Glomerular endothelial cell (primary cell): ENCODE measurements at places on chromosomes 1 and 21. TPM values are rescaled to one million over a fixed set of nuclear protein-coding genes. Genes with fewer than 3 reads are reported as not detected.

The GIPC2 gene
- total RNA-seq: 0.15 and 2.0 TPM in 2 replicates

The KCNC4 gene
- total RNA-seq: 6.0 and 12.0 TPM in 2 replicates

The SLC44A5 gene
- 1.7 and 6.5 TPM in 2 replicates for total RNA-seq

The RGS18 gene
- total RNA-seq: not detected in 2 replicates

The HTR6 gene
- total RNA-seq: not detected in 2 replicates

The S100A4 gene
- 7.1 and 17.2 TPM in 2 replicates for total RNA-seq

The UBL4B gene
- not detected in 2 replicates for total RNA-seq

The SMG7 gene
- total RNA-seq: 46.7 and 60.5 TPM in 2 replicates

The PTPN22 gene
- total RNA-seq: 1.1 and 2.3 TPM in 2 replicates

The S1PR1 gene
- 260 and 279 TPM in 2 replicates for total RNA-seq

The SAMD11 gene
- 2.0 TPM in 1 of 2 replicates, not detected in the other for total RNA-seq

The E2F2 gene
- total RNA-seq: 0.10 and 0.82 TPM in 2 replicates

The HUNK gene
- 0.10 TPM in 1 of 2 replicates, not detected in the other for total RNA-seq

The THEM5 gene
- total RNA-seq: not detected in 2 replicates

The CLIC6 gene
- 0.15 TPM in 1 of 2 replicates, not detected in the other for total RNA-seq

The TMEM125 gene
- total RNA-seq: not detected in 2 replicates

The TAS1R2 gene
- total RNA-seq: not detected in 2 replicates

The OR2L13 gene
- not detected in 2 replicates for total RNA-seq

The LRRC7 gene
- total RNA-seq: 0.06 TPM in 1 of 2 replicates, not detected in the other

The CASQ2 gene
- total RNA-seq: not detected in 2 replicates

The LINGO4 gene
- total RNA-seq: not detected in 2 replicates

The KCNJ10 gene
- total RNA-seq: not detected in 2 replicates

The KRTAP19-3 gene
- total RNA-seq: not detected in 2 replicates

The C1orf185 gene
- not detected in 2 replicates for total RNA-seq

The SPRR3 gene
- not detected in 2 replicates for total RNA-seq

The TTC24 gene
- not detected in 2 replicates for total RNA-seq

The TIMM17A gene
- 47.8 and 48.4 TPM in 2 replicates for total RNA-seq

The TNFRSF1B gene
- total RNA-seq: 11.0 and 31.9 TPM in 2 replicates

The SPRR5 gene
- not detected in 2 replicates for total RNA-seq

The LRRC71 gene
- 0.12 TPM in 1 of 2 replicates, not detected in the other for total RNA-seq

The C1orf105 gene
- total RNA-seq: not detected in 2 replicates

The ACTA1 gene
- total RNA-seq: not detected in 2 replicates

The SSU72 gene
- 106 and 136 TPM in 2 replicates for total RNA-seq
